ENCODE measurements at places on chromosomes 2 and 18.

DNA sequence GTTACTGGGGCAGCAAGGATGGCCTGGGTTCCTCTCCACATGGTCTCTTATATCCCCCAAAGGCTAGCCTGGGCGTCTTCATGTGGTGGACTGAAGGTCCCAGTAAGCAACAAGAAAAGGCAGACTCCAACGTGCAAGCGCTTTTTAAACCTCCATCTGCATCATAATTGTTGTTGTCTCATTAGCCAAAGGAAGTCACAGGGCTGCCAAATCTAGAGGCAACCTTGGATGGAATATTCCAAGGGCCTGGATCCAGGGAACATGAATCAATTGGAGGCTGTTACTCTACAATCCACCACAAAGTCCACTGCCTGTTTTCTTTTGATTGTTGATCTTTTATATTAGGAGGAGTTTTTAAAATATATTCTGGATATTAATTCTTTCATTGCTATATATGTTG, 118.8 kb downstream of the SH3RF3 start:
- DNase-seq = no peak

DNA sequence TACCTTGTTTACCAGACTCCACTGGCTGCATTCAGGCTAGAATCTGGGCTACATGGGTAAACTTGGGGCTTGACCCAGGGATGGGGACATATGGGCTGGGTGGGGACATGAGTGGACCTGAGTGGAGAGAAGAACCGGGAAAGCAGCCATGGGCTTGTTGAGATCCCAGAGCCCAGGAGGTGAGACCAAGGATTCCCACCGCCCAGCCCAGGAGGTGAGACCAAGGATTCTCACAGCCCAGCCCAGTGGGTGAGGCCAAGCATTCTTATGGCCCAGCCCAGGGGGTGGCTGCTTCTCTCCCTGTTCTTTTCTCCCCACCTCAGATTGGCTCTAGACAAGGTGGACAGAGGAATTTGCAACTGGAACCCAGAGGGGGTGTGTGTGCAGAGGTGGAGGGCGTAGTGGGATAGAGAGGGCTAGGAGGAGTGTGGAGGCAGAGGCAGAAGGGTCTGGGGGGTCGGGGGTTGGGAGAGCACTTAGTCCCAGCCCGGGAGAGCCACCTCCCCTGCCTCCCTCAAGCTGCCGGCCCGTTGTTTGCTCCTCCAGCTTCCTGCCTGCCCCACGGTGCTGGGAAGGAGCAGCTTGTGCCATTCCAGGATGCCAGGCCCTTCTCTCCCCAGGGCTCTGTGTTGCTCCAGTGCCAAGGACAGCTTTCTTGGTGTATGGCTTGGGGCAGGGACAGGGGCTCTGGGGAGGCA, 25.6 kb downstream of the GLI2 start:
- no peak for DNase-seq

DNA sequence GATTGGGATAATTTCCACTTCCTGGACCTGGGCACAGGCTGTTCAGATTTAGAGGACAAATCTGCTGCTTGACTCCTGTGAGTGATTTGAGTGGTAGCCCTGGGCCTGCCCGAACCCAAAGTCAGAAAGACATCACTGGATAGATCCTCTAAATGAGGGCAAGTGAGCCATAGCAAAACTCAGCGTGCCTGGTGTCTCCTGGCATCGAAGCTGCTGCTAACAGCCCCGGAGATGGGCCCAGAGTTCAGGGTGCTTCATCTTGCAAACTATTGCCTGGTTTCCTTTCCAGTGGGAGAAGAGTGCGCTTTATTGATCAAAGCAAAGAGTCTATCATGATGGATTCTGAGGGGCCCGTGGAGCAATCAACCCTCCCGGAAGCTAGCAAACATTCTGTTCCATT, 153.1 kb upstream of the KLHL29 start:
- no peak for DNase-seq

DNA sequence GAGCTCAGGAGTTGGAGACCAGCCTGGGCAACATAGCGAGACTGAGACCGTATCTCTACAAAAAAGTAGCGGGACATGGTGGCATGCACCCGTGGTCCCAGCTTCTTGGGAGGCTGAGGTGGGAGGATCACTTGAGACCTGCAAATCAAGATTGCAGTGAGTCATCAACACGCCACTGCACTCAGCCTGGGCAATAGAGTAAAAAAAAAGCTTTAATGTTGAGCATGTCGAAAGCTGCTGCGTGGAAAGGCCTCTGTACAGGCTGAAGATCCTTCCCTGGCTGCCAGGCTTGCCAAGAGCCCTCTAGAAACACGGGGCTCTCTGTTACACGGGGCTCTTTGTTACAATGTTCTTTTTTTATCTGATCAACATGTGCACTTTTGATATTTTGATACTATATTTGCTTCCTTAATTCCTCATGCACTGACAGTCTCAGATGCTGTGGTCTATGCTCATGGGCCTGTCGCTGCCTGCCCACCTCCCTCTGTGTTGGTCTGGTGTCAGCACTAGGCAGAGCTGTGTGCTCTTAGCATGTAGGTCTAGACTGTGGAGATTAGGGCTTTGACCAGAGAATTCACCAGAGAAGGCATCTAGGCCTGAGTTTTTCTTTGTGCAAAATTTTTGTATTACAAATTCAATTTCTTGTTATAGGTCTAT, 18.7 kb downstream of the CLK1 start:
- no peak for DNase-seq

GRCh38 chr2:68921646-68922045, 31.0 kb downstream of the GKN2 start:
- DNase-seq = no peak

DNA sequence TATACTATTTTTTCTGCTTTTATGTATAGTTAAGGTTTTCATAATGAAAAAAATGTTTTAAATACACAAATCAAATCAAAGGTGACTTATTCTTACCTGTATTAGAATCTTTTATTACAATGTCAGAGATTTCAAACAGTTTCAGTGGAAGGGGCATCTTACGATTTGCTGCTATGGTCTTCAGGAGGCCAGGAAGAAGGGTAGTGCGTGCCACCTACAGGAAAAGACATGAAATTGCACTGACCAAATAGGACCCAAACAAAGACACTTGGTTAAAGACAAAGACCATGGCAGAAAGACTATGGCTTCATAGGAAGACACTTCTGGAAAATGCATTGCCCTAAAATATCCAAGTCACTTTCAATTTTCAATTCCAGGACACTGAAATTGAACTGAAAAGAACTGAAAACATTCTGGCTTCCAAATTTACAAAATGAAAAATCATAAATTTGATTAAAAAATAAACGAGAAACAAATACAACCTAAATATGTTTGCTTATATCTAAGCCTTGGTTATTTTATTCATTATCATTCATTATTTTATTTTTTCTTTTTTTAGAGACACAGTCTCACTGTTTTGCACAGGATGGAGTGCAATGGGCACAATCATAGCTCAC, 42.1 kb downstream of the FARSB start:
- no peak for DNase-seq

DNA sequence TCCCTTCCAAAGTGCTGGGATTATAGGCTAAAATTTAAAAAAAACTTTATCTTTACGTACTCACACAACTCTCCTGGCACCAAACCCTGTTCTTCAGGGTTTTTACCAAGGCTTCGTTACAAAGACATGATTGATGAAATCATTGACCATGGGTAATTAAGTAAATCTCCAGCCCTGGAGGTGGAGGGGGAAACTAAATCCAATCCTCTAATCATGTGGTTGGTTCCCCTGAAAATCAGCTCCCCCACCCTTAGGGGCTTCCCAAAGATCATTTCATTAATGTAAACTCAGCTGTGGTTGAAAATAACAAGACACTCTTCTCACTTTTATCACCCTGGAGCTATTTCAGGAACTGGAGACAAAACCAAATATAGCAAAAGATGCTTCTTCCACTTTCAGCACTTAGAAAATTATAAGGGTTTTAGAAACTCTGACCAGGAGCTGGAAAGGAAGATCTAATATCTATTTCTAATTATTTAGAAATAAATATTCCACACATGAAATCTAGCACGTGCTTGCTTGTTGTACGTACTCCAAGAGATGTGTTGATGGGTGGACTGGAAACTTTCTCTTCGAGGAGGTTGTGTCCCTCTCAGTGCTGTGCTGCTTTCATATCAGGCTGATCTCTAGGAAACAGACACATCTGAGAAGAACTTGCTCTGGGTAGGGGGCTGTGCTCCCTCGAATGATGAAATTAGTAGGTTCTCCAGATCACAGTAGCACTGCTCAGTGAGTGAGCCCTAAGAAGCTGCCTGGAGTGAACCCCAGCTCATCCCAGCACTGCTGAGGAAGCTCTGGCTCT, 67.2 kb downstream of the SMAD4 start:
- DNase-seq = no peak

DNA sequence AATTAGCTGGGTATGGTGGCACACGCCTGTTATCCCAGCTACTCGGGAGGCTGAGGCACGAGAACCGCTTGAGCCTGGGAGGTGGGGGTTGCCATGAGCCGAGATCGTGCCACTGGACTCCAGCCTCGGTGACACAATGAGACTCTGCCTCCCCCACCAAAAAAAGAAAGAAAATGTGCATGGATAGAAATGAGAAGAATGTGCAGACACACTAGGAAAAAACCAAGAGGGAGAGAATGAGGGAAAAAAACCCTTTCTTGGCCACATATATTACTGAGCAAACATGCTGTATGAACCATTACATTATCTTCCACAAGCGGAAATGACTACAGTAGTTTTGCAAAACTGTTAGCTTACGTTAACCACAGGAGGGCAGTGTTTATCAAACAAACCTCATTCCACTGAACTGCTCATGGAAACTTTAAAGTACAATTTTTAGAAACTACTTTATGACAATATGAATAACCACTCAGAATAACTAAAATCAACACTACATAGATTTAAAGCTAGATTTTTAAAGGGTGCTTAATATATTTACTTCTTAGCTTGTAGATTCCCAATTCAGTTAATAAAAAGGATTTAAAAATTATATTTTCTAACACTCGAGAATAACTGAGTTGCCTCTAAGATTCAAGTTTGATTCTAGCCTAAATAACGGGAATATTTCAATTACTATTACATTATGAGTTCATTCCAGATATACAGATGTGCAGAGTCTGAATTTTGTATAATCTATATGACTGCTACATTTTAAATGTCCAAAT, 26.4 kb downstream of the ASXL2 start:
- DNase-seq = no peak

- DNase-seq = no peak
Observed at GRCh38 chr2:30358351-30358750, 88.7 kb upstream of the LCLAT1 start.

DNA sequence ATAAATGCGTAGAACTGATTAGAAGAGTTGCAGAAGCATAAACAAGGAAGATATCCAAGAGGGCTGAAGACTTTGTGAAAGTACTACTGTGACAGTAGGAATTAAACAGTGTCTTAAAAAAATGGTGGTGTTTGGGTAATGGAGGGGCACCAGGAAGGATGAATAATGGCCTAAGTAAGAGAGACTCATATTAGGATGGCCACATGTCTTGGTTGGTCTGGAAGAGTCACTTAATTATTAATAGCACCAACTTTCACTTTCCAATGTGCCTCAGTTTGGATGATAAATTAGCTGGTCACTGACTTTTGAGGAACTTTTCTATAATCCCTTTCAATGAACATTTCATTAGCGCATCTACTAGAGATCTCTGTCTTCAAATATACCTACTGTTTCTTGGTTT, 372.2 kb downstream of the NYAP2 start:
- DNase-seq = no peak

DNA sequence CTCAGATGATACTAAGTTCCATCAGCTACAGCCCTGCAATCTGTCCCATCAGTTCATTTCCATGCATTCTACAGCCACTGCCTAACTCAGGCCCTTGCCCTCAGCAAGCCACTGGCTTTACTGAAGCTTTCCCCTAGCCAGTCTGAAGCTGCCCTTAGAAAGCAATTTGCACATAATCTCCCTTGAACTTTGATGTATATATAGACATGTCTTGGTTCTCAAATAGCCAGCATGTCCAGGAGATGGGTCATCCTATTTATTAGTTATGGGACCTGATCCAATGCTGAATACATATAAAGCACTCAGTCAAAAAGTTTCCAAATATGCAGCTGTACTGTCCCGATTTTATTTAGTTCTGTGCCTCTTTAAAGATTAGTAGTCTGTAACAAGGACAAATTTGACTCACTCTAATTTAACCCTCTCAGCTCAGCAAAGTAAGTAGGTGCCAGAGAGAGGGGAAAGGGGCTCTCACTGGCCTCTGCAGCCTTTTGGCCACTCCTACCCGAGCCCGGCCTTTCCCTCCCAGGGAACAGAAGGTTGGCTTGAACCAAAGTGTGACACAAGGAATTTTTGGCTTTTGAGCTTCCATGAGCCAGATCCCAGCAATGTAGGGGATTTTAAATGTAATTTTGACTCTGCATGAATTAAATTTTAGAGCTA, 70.7 kb downstream of the CCDC93 start:
- DNase-seq = no peak

DNA sequence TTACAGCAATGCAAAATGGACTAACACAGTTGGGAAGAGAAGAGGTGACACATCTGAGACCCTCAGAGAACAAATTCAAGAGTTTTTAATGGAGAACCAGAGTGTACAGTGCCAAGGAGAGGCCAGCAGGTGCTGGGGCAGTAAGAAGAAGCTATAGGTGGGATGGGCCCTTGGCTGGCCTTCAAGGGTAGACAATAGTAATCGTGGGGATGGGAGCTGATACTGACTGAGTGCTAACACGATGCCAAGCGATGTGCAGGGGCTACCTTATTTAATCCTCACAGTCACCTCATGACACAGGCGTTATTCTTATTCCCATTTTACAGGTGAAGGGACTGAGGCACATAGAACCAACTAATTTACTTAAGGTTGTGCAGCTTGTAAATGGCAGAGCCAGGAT, 131.9 kb upstream of the ID2 start:
- DNase-seq = no peak

GRCh38 chr2:231429152-231429551, 33.6 kb downstream of the B3GNT7 start:
- no peak for DNase-seq

DNA sequence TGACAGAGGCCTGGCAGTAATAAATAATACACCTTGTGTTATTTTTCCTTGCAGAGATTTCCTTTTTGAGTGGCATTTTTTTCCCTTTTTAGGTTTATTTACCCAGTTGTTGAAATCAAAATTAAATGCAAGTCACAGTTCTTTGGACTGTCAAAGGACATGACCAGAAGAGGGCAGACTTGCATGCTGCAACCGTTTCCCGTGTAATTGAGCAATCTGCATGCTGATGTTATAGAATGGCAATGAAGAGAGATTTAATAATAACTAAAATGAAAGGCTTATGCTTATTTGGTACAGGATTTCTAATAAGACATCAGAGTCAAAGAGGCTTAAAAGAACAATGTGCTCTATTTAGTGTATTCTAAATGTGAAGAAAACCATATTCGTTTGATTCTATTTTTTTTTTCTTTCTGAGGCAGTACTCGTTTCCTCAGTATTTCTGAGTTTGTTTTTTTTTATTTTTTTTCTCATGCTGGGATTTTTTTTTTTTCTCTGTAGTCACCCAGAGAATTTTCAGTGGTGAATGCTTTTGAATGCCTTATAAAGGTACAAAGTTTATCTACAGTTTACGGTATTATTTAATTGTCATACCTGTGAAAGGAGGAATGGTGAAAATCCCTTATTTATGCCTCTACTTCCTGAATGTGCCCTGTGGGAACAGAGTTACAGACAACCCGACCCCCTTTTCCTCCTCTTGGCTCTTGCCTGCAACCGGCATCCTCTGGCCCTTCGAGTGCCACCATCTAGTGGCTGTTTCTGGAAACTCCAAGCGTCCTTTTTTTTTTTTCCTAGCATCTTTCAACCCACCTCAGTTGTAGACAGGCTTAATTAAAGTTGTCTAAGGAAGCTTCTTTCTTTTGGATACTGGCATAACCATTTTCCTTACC, 368.5 kb downstream of the LRRTM1 start:
- DNase-seq = peak; percentile 38

- DNase-seq = no peak
Observed at GRCh38 chr2:19355416-19355821, 3.0 kb downstream of the OSR1 start.

GRCh38 chr18:43992741-43993140, 687.9 kb upstream of the SETBP1 start:
- DNase-seq = no peak

Data from NCI-H510A (cell line).